Suppressor macrophage treated with lipopolysaccharide for 4 hours (primary cell): ENCODE measurements at places on chromosomes 3 and 15.

GRCh38 chr3:153097213-153097612 is 64.8 kb upstream of the RAP2B start:
- DNase-seq: no peak

- DNase-seq: peak; percentile 25
Measured at GRCh38 chr3:30712991-30713390, 106.6 kb downstream of the TGFBR2 start.

DNA sequence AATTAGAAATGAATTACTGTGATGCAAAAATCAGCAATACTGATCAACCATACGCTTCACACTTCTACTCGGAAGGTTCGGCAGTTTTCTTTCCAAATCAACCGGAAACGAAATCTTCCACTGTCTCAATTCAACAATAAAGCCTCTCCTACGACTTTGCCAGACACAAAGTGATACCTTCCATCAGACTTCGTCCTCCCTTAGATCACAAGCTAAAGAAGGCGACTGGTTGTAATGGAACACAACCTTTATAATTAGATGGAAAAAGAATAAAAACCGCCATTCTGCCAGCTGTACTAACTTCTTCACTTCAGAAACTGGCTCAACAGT is 618 bp downstream of the PARL start:
- DNase-seq: no peak

- DNase-seq: no peak
Measured at GRCh38 chr3:176796371-176796770, 400.9 kb downstream of the TBL1XR1 start.
